Esophagus squamous epithelium (tissue), 5 donors: ENCODE measurements at places on chromosomes 7 and 10. TPM values are rescaled to one million over a fixed set of nuclear protein-coding genes. Genes with fewer than 3 reads are reported as not detected.

GRCh38 chr10:9833942-9834341, 1183.7 kb upstream of the CELF2 start:
- no peak for DNase-seq

DNA sequence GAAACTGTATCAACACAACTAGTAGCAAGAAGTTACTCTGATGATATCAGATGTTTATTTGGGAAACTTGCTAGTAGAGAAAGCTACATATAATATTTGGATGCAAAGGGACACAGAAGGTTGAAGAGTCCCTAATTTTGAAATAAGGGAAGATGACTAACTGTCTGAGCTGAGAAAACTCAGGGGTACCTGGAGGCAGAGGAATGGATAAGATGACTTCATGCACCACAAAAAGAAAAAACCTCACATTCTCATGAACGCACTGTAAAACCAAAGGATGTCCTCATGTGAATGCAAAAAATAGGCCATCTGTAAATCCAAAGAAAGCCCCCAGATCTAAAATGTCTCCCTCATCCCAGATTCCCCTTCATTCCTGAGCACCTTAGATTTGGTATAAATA, 29.3 kb downstream of the PRSS2 start:
- DNase-seq: no peak

DNA sequence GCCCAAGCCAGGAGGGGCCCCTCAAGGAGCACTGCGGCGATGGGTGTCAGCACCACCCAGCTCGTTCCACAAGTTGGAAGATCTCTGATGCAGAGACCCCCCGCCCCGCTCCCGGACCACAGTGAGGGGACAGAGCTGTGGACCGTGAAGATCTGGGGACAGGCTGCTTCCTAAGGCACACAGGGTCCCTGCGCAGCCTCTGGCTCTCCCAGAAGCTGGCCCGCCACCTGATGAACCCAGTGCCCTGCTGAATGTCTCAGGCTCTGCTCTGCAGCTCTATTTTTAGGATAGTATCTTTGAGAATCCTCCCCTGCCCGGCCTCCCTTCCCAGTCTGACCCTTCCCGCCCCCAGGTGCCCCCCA, 29.7 kb downstream of the GBX1 start:
- no peak for DNase-seq

Gene ACTL6B
- total RNA-seq: not detected

Gene ELN
- 182 TPM for total RNA-seq

DNA sequence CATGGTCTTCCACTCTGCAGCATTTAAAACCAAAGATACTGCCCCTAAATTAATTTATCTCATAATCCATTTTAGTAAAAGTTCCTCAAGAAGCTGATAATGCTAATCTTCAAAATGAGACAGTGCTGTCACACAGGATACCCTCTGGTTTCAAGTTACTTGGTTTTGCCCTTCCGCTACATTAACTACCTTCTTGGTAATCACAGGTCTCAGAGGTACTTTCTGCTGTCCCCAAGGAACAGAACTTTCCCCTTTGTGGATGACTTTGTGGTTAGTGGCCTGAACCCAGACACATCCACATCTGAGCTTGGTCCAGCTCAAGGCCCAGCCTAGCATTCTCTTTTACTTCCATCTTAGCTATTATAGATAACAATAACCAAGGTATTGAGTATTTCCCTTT, 88.8 kb upstream of the TMEM26 start:
- no peak for DNase-seq

DNA sequence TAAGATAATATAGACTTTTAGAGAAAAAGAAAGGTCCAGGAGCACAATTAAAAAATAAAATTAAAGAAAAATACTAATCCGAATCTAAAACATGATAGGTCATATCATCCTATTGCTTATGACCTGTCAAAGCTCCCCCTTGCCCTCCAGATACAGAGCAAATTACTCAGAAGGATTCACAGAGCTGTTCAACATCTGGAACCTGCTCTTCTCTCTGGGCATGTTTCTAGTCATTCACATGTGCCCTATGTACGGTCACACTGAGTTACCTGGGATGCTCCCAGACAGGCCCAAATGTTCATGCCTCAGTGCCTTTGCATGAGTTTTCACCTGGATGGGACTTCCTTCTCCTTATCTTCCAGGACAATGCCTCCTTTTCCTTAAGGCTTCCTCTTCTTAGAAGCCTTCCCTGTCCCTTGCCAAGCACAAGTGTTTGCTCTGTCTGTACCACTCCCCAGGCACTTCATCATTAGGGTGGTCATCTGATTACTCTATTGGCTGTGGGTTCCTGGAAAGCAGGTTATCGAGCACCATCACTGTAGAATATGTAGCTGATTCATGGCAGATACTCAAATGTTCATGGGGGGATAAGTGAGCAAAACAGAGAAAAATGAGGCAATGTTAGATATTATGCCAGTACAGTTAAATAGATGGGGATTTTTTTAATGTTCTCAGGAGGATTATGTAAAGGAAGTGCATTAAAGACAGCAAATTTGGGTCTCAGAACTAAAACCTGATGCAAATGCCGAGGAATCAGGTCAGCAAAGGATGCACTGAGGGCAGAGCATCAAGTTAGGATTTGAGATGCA, 12.0 kb upstream of the AOAH start:
- DNase-seq: no peak

DNA sequence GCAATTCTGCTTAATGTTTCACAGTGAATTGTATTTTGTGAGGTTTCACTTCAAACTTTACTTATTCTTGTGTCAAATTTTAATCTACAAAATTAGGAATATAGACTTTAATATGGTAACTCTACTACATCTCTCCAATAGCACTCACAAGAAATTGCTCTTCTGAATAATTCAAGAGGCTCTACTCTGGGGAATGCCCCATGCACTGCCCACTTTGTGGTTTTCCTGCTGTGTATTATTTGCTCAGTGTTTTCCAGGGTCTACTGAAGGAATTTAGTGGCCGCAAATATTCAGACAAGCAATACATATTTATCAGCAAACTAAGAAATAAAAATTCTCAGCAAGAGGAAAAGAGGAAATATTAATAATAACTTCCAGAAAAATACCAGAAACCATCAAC, 611.4 kb downstream of the TNS3 start:
- DNase-seq: no peak

Gene TIMM23
- total RNA-seq: 59.1 TPM

- DNase-seq: no peak
Measured at GRCh38 chr10:49292565-49293207, 6.3 kb upstream of the C10orf71 start.

GRCh38 chr10:122565766-122566206, 5.2 kb downstream of the DMBT1 start:
- DNase-seq: no peak

Gene ZNF33B
- 8.8 TPM for total RNA-seq

Gene MYL10
- total RNA-seq: not detected

DNA sequence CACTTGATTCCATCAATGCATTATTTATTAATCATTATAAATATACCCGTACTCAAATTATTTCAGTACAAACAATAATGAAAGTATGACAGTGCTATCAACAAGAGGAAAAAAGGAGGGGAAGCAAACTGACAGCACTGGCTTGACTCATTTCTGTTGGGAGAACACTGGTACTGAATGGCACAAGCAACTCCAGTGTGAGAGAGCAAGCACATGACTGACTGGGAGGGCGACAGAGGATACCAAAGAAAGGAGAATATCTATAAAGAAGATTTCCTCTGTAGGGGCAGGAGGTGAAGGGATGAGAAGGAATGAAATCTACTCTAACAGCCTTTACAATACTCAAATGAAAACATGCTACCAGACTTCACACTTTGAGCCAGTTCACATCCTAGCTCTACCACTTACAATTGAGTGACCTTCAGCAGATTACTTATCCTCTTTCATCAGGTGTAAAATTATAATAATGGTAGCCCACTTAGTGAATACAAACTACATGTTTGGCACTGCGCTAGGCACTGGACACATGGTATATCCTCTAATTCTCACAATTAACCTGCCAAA, 1.5 kb downstream of the USP54 start:
- DNase-seq: no peak

Gene TRPV6
- 2.5 TPM for total RNA-seq

DNA sequence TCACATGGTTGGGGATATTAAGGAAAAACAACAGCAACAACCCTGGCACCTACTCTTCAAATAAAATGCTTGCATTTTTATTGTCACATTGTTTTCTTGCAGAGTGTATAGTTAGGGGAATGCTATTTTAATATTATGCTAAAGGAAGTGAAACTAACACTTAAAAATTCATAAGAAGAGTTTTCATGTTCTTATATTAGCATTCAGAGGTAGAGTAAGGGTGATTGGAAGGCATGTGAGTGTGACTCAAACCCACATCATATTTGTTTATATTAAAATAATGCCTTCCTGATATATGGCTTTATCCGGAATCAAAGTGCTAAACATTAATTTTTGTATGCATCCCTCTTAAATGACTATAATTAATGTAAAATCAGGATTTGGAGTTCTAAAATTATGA, 59.8 kb upstream of the TES start:
- no peak for DNase-seq

GRCh38 chr7:140640060-140640637, 464 bp downstream of the DENND2A start:
- DNase-seq: no peak
